ENCODE measurements at places on chromosomes 1 and 21.

- DNase-seq, result no peak
These were observed 402.3 kb upstream of the USP24 start for GRCh38 chr1:55617288-55617982.

GRCh38 chr21:44929799-44930542 lies 9.3 kb upstream of the ITGB2 start:
- no peak for DNase-seq

DNA sequence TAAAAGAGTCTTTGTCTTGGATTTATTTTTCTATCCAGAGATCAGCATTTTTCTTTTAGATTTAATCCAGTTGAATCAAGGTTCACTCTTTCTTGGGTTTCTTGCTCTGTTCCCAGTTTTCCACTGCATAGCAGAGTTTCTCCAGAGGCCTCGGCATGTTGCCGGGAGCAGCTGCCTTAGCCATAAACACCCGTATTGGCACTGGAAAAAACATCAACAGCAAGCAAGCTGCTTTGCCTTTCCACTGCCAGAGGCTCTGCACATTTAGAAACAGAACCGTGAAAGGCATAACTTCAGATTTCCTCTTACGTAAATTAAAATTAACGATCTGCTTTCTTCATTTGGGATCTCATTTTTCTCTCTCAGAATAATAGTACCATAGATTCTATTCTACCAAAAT lies 181.8 kb upstream of the L1TD1 start:
- DNase-seq, result no peak

- DNase-seq, result no peak
These were observed 78.4 kb downstream of the ALPL start for GRCh38 chr1:21587602-21587953.
